NCI-H1092 (cell line): ENCODE measurements at places on chromosomes 5 and 9.

DNA sequence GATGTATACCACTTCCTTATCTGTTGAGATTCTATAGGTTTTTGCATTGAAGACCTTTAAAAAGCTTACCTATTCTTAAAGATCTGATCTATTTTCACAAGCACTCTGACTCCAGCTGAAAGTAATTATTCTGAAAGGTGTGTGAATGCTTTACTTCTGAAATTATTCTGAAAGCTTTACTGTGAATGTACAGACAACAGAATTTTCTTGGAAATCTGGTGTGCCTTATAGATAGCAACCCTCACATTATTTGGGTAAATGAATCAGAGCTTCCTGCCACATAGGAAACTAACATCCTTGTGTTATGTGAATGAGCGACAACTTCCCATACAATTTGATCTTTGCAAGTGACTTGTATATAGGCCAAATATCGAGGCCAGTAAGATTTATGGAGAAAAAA lies 6.5 kb downstream of the CDO1 start:
- no peak for DNase-seq

GRCh38 chr9:137486141-137486490 lies 27.0 kb upstream of the NSMF start:
- DNase-seq = no peak

- peak; percentile 25 for DNase-seq
These were observed 160.2 kb upstream of the DAPK1 start for GRCh38 chr9:87337335-87338087.

DNA sequence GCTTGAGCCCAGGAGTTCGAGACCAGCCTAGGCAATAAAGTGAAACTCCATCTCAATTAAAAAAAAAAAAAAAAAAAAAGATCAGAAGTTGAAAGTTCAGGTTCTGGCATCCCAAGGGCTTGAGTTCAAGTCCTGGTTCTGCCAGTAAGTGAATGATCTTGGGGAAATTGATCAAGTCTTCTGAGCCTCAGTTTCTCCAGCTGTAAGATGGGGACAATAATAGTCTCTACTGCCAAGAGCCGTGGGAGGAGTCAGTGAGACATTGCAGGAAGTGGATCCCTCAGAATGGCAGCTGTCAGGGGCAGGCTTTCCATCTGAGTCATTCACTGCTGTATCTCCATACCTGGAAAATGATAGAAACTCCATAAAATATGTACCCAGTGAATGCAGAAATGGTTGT lies 37.8 kb upstream of the FUBP3 start:
- no peak for DNase-seq

GRCh38 chr9:14205463-14205862 lies 108.5 kb downstream of the NFIB start:
- DNase-seq = no peak

- no peak for DNase-seq
These were observed 169.2 kb downstream of the AOPEP start for GRCh38 chr9:94895668-94896067.

DNA sequence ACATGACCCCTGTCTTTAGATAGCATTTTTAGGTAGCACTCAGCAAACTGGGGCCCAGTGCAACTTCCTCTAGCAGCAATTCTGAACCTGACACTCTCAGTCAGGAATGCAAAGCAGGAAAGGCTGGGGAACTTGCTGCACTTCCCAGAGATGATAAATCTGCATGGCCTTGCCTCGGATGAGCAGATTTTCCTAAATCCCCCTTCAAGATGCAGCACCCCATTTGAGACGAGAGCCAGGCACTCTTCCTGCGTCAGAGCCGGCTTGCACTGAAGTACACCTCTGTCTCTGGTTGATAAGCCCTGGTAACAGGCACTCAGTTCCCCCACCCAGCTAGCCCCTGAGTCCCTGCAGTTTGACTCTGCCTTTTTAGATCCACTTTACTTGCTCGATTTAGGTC lies 296.7 kb upstream of the PANK3 start:
- no peak for DNase-seq

DNA sequence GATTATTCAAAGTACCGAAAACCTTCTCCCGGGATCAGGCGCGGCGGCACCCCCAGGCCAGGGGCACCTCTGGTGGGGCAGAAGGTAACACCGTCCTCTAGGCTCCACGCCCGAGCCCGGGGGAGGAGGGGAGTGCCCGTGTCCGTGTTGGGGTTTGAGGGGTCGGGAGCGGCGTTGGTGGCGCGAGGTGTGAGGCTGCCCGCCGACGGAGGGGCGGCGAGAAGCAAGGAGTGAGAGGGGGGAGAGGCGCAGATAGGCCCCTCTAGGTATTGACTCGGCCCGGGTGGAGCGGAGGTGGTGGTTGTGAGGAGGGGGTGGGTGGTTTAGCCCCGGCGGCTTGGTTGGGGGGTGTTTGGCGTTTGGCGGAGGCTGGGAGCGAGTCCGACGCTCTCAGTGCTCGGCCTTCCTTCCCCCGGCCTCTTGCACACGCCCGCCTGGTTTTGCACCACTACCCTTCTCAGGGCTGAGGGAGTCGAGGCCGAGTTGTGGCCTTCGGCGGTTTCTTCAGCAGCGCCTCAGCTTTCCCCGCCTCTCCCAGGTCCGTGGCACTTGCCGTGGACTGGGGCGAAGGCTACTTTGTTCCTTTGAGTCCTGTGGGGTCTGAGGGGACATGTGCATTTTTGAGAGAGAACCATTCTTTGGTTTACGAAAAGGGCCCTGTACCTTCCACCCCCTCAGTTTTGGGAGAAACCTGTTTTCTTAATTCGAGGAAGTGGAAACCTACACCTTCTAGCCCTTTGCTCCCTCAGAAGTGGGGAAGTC lies 450 bp downstream of the GPBP1 start:
- no peak for DNase-seq

DNA sequence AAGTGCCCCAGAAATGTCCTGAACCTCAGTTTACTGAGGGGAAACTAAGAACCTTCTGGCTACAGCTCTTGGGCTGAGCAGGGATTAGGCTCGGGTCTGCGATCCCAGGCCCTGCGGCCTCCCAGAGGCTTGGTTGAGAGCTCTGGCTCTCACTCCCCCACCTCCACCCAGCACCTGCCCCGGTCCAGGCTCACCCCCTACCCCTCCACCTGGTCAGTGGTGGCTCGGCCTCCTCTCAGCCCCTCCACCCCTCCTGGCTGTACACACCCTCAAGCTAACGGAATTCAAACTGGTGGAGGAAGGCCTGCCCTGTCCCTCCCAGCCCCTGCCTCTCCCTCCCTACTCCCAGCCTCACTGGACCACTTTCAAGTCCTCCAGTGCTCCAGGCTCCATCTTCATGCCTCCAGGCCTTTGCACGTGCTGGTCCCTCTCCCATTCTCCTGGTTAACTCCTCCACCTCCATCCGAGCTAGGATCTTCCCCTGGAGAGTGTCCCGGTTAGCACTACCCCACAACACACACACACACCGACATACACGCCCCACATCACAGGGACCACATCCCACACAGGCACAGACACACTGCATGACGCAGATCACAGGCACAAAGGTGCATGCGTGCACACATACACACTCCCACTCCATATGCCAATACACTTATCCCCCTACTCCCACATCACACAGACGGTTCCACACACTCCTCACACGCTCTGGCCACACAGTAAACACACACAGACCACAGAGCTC lies 130.9 kb downstream of the C9orf50 start:
- no peak for DNase-seq

GRCh38 chr9:13479096-13479495 lies 199.6 kb upstream of the MPDZ start:
- DNase-seq = no peak

DNA sequence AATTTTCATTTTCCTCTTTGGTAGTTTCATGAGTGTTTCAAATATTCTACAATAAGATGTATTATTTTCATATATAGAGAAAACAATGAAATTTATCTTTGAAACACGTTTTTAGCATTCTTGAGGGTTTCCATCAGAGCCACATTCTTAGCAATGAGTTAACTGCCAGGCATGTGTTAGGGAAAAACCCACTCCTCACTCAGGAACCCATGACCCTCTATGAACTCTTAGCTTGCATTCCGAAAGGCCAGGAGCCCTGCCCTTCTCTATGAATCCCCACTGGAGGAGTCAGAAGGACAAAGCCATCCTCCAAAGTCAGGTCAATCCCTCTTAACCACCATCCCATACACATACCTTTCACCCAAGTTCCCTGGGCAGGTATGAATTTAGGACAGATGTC lies 57.5 kb downstream of the ADAMTS12 start:
- no peak for DNase-seq

- no peak for DNase-seq
These were observed 325.8 kb upstream of the RIOK2 start for GRCh38 chr5:97508864-97509263.

DNA sequence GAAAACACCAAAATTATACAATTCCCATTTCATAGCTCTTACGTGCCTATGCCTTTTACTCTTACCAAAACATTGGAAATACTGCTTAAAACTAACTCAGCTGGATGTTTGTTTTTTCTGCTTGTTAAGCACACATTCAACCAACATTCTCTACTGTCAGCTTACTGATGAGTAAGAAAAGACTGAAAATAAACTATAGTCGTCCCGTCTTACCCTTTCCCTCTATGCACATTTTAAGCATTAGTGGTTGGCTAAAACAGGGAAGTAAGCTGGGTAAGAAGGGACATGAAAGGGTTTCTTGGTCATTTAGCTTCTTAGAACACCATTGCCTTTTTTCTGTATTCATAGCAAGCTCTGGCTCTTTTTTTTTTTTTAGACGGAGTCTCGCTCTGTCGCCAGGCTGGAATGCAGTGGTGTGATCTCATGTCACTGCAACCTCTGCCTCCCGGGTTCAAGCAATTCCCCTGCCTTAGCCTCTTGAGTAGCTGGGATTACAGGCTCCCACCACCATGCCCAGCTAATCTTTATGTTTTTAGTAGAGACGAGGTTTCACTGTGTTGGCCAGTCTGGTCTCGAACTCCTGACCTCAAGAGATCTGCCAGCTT lies 232.1 kb upstream of the PCSK5 start:
- no peak for DNase-seq
